ENCODE measurements at places on chromosomes 3 and 15.

DNA sequence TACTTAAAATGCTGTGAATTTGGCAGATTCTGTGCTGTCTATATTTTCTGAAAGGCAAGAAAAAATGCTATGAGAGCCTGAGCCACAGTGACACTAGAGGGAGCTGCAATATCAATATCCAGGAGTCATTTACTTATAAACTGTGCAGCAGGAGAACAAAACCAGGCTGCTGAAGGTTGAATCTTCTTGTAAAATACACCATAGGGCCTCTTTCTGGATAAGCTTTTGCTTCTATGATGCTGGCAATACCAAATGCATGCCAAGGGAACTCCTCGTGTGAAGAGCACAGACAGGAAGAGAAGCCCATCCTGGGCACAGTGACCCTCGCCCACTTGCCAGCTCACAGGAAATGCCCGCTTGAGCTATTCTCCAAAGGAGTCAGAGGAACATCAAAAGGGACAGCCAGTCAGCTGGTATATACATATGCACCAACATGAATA lies 48.0 kb upstream of the TSPAN3 start:
- DNase-seq = peak; percentile 53

DNA sequence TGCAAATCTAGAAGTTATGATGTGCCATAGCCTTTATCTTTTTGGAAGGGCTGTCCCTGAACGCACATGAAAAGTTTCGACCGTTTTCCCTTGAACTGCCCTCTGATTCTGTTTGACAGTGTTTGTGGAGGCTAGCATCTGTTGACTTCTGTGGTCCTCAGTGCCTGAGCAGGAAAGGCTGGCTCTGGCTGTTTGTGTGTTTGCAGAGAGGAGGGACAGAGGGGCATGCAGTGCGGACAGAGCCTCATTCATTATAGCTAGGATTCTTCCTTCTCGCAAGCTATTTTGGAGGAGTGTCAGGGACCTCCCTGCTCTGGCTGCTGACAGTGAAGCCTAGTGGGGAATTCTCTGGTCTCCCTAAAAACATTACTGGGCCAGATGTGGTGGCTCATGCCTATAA lies 64.5 kb downstream of the CDAN1 start:
- no peak for DNase-seq

DNA sequence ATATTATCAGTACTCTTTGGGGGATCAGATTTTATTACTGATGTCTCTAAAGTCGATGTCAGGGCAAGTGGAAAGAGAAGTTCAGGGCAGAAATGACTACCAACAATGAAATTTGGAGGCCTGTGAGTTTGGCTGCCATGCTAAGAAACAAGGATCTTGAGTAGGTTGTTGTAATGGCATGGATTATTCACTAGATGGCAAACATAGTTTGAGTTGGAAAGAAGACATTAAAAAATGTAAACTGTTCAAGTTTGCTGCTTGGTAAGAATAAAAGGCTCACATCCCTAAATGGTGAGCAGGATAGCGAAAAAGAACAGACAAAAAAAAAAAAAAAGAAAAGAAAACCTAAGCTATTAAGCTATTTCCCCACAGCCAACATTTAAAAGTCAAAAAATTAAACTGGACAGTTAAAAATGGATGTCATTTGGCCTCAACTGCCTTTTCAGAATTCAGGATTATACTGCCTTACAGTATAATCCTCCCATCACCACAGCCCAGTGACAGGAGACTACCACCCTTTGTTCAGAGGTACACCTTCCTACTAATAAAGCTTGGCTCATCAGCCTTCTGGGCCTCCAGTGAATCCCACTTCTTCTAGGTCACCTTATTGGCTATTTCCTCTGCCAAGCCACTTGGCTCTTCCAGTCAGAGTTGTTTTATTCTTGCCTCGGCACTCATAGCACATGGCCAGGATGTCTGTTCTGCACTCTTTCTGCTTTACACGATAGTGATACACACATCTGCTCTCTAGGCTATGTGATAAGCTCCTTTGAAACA lies 163.7 kb downstream of the PLD1 start:
- peak; percentile 20 for DNase-seq

- DNase-seq = no peak
Observed at GRCh38 chr3:13507570-13508339, 27.6 kb downstream of the HDAC11 start.

DNA sequence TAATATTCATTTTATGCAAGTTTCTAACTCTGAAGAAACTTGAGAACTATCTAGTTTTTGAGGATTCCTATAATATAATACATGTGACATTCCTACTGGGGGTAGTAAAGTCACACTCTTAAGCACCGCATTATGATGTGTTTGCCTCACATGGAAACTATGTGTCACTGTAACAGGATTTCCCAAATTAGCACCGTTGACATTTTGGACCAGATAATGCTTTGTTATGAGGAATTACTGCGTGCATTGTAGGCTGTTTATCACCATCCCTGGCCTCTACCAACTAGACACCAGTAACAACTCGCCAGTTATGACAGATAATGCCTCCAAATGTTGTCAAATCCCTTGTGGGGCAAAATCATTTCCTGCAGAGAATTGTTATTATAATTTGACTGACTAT lies 267.8 kb downstream of the RAP2B start:
- DNase-seq = no peak

Data from activated CD4-positive, alpha-beta T cell treated with anti-CD3 and anti-CD28 coated beads, Interleukin-2, amount 50 U/mL, for 16 hours (primary cell).